ENCODE measurements at places on chromosomes 5 and 9.

DNA sequence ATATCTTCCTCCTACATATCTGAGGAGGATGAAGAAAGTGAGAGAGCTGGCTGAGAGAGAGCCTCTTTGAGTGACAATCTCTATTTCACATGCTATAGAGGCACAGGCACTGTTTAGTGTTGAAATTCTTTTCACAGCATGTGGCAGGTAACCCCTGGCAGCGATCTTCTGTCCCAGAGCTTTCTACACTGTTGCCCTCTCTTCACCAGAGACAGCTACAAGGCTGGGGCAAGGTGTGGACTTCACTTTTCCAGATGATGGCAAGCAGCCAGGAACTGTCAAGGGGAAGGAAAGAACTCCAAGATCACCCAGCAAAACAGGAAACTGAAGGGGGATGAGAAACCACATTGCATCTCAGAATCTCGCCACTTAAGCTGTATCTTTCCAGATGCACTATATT lies 205.2 kb downstream of the CAAP1 start:
- DNase-seq: no peak

GRCh38 chr5:126814721-126815404 lies 37.9 kb downstream of the LMNB1 start:
- DNase-seq: no peak

DNA sequence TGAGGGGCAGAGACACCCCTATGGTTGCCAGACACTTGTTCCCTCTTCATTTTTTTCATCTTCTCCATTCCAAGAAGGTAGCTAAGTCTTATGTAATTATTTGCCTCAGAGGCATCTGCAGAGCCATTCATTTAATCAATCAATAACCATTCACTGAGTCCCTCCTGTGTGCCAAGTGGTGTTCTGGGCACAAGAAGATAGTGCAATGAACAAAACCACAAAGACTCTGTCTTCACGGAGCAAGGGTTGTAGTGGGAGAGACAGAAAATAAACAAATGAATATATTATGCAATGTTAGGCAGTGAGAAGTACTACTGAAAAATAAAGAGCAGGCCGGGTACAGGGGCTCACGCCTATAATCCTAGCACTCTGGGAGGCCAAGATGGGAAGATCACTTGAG lies 41.4 kb upstream of the CTNNA1 start:
- no peak for DNase-seq

- DNase-seq: no peak
These were observed 929 bp downstream of the SH3PXD2B start for GRCh38 chr5:172453206-172453985.

GRCh38 chr9:6212722-6213375 lies 2.8 kb upstream of the IL33 start:
- DNase-seq: no peak

- no peak for DNase-seq
These were observed 104.0 kb downstream of the NUDT12 start for GRCh38 chr5:103458497-103459040.

Data from NCI-H1048 (cell line).